ENCODE measurements at places on chromosomes 4 and X. TPM values are rescaled to one million over a fixed set of nuclear protein-coding genes. Genes with fewer than 3 reads are reported as not detected.

DNA sequence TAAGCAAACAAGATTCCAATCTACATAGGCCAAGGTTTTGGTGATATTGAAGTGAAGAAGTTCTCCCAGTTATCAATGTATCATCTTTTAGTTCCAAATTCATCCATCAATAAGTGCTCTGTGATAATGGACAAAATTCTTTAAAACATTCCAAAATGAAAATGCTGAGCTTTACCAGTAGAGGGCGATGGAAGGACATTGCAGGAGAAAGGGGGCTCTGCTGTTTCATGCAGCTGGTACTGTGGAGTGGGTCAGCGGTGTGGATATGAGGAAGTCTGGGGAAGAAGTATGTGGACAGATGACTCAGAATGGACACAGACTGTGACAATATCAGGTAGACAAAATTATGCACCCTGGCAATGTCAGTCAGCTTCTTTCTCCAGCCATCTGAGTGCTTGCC, 46.6 kb upstream of the HS6ST2 start:
- H3K4me3 ChIP-seq = no peak overlapping the region
- no peaks in the 10 kb centered on the region for H3K36me3 ChIP-seq
- H3K27me3 ChIP-seq = no peaks in the 10 kb centered on the region
- no peak for DNase-seq
- no peak overlapping the region for H3K27ac ChIP-seq
- H3K4me1 ChIP-seq = no peaks in the 10 kb centered on the region

The CASP3 gene
- polyA plus RNA-seq = 51.1 TPM

The TMSB15C gene
- 1.5 TPM for polyA plus RNA-seq

- peak overlapping the region; percentile 28 for H3K27ac ChIP-seq
- no peak overlapping the region for H3K4me3 ChIP-seq
- peaks cover 32% of the 10 kb centered on the region for H3K4me1 ChIP-seq
- no peak for DNase-seq
- no peaks in the 10 kb centered on the region for H3K36me3 ChIP-seq
Observed at GRCh38 chr4:158811216-158811540, 42.4 kb downstream of the FNIP2 start.

DNA sequence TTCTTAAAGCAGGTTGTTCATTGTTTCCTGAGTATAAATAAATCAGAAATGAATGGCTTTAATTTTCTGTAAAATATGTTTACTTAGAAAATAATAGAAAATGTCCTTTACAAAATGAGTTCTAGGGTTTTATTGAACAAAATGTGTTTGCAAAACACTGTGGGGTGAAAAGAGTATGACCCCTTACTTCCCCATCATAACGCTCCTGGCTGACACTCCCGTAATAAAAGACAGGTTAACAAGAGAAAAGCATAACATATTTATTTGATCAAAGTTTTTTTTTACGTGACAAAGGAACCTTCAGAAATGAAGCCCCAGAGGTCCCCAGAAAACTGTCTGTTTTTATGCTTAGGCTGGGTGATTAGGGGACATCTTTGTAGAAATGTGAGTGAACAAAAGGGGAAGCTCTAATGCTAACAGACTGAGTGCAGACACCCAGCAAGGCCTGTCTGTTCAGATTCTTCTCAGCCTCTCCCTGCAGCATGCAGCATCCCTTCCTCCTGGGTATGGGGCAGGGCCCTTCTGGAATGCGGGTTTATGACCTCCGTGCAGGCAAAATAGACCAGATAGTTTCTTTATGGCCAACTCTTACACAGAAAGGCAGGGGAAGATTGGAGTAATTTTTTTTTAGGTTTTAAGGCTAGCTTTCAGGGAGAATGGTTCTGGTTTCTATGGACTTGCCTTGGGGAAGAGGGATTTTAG, 26.1 kb downstream of the ZFP42 start:
- H3K36me3 ChIP-seq = no peaks in the 10 kb centered on the region
- H3K27me3 ChIP-seq = no peaks in the 10 kb centered on the region
- no peaks in the 10 kb centered on the region for H3K4me1 ChIP-seq
- H3K27ac ChIP-seq = no peak overlapping the region
- no peak overlapping the region for H3K4me3 ChIP-seq
- no peak for DNase-seq

The FGA gene
- polyA plus RNA-seq = not detected

DNA sequence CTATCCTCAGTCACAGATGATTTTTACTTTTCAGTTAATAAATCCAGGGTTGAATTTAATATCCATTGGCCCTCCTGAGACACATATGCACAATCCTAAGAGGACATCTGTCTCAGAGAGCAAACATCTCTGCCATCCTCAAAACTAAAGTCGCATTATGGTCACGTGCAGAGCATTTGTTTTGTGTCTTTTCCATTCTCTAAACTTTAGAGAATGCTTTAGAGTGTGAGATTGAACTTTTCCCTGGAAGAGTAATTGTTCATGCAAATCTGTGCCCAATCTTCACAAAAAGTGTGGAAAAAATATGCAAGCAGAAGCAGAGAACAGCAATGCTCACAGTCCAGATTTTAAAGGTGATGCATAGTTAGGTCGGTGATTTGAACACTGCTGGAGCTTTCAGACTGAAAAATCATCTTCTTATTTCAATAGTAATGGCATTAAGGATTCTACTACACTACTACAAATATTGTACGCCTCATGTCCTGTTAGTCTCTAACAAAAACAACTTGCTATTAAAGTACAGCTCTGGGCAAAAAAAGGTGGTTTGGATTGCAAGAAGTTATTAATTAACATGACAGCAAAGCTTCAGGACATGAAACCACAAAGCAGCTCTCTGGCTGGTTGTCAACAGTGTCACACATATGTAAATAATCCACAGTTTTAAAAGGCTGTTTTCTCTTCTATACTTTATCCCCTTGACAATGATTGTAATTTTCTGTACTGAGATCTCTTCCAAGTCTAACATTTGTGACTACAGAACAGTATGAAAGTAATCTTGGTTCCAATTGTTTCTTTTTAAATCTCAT, 19.9 kb downstream of the DCHS2 start:
- H3K36me3 ChIP-seq = no peaks in the 10 kb centered on the region
- peaks cover 6% of the 10 kb centered on the region for H3K4me1 ChIP-seq
- no peak for DNase-seq
- no peak overlapping the region for H3K4me3 ChIP-seq
- H3K27ac ChIP-seq = no peak overlapping the region
- no peaks in the 10 kb centered on the region for H3K27me3 ChIP-seq

DNA sequence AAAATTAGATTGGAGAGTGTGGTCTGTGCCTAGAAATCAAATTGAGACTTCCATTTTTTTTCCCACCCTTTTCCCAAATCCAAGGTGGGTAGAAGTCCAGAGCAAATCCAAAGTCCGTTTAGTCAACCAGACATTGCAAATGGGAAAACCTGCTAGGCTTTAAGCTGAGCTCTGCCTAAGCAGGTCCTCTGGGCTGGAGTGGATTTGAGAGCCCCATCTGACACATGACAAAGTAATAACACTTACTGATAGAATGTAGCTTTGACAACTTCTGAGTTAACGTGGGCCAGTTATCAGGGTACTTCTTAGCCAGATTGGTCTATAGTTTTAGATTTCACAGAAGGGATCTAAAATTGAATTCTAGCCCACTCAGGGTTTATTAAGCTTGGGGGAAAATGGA, 242.3 kb downstream of the GALNTL6 start:
- DNase-seq = no peak
- H3K27me3 ChIP-seq = no peaks in the 10 kb centered on the region
- no peak overlapping the region for H3K27ac ChIP-seq
- no peaks in the 10 kb centered on the region for H3K4me1 ChIP-seq

DNA sequence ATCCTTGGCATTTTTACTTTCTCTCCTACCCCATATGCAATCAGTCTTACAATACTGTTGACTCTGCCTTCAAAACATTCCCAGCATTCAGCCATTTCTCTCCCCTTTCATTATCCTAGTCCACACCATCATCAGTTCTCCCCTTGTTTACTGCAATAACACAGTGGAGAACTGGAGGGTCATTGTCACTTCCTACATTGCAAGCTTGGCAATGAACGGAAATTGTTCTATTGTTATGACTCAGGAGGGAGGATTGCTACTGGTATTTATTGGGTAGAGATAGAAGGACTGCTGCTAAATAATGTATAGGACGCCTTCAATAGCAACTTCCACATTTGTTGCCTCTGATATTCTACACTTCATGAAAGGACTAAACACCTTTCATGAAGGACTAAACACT, 231.8 kb downstream of the BANK1 start:
- H3K27me3 ChIP-seq = no peaks in the 10 kb centered on the region
- no peak overlapping the region for H3K4me3 ChIP-seq
- H3K36me3 ChIP-seq = no peaks in the 10 kb centered on the region
- H3K4me1 ChIP-seq = no peaks in the 10 kb centered on the region
- H3K27ac ChIP-seq = no peak overlapping the region

GRCh38 chr4:3135155-3136011, 60.9 kb downstream of the HTT start:
- no peak for DNase-seq
- H3K4me1 ChIP-seq = no peaks in the 10 kb centered on the region
- no peak overlapping the region for H3K4me3 ChIP-seq
- H3K27ac ChIP-seq = no peak overlapping the region
- peaks cover 40% of the 10 kb centered on the region for H3K36me3 ChIP-seq

DNA sequence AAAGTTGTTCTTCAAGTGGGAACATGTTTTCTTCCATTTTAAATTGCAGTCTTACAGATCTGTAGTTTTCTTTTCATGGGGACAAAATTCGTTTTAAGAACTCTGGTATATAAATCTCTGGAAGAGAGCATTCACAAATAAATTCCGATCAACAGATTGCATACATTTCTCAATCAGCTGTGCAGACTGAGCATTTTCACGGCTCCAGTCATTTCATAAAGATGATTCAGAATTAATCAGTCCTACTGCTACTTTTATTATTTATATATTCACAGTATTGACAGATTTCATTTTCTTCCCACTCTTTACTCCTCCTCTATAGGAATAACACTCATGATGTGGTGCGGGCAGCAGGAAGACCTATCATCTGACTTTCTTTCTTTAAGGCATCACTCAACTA, 534.9 kb upstream of the FTHL17 start:
- no peak overlapping the region for H3K4me3 ChIP-seq
- H3K4me1 ChIP-seq = peaks cover 19% of the 10 kb centered on the region
- DNase-seq = no peak
- H3K27me3 ChIP-seq = no peaks in the 10 kb centered on the region

- H3K4me3 ChIP-seq = peak overlapping the region; percentile 98
- H3K4me1 ChIP-seq = peaks cover 7% of the 10 kb centered on the region
- no peaks in the 10 kb centered on the region for H3K27me3 ChIP-seq
Observed at GRCh38 chr4:128810331-128810870, 901 bp downstream of the JADE1 start.

DNA sequence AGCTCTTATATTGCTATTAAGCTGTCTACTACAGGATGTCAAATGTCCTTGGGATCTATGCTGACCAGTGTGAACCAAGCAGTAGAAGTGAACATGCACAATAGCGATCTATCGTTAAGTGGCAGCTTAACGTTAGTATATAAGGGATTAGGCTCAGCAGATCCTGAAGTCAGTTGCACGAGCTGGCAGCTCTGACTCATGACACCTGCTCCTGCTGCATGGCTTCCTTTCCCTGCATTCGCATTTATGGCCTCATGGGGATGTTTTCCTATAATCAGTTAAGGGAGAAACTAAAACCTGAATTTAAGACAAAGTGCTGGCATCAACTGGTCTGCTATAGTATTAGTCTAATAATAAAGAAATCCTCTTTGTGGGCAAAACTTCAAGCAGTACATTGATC, 12.7 kb upstream of the MCUB start:
- peaks cover 4% of the 10 kb centered on the region for H3K36me3 ChIP-seq
- H3K27ac ChIP-seq = no peak overlapping the region
- peaks cover 15% of the 10 kb centered on the region for H3K4me1 ChIP-seq

The RTL5 gene
- polyA plus RNA-seq = 0.17 TPM

DNA sequence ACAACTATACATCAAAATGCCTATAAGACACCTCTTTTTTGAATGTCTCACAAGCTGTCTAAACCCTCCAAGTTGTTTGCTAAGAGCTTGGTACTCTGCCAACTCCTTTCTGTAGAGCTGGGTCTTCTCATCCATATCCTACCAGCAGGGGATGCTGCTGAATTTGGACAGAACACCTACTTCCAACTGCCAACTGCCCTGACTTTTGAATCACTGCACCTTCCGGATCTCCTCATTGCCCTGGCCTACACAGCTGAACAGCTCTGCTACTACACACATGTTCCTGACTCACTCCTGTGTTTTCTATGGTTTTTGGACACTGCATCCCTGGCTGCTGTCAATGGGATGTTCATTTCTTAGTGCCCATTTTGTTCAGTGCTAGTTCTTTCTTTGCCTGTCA, 18.7 kb downstream of the FAM184B start:
- no peak overlapping the region for H3K4me3 ChIP-seq
- H3K4me1 ChIP-seq = no peaks in the 10 kb centered on the region
- H3K27ac ChIP-seq = no peak overlapping the region
- no peak for DNase-seq
- no peaks in the 10 kb centered on the region for H3K27me3 ChIP-seq

GRCh38 chr4:28167411-28167810, 1306.8 kb downstream of the STIM2 start:
- H3K27ac ChIP-seq = no peak overlapping the region
- H3K27me3 ChIP-seq = no peaks in the 10 kb centered on the region
- peak; percentile 17 for DNase-seq
- H3K36me3 ChIP-seq = no peaks in the 10 kb centered on the region
- no peaks in the 10 kb centered on the region for H3K4me1 ChIP-seq
- H3K4me3 ChIP-seq = no peak overlapping the region

DNA sequence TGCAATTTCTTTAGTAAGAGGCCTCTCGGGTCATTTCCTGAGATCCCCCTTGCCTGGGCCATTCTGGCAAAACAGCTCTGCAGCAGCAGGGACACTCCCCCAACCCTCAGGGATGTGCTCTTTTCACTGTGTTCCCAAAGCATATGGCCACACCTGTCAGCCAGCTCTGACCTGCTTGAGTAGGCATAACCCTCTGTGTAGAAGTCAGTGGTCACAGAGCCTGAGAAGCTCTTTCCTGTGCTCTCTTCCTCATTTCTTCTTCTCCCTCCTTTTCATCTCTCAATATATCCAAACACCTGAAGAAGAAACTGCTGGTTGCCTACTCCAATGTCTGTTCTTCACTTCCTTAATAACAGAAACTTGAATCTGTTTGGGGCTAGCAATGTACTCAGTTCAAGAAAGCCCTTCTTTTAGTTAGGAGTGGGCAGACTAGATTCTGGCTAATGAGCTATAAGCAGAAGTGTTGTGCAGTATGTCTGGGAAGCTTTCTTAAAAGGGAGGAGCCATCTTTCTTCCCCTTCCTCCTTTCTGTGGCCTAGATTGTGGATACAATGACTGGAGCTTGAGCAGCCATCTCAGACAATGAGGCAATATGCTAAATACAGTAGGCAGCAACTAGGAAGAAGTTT, 73.3 kb downstream of the PRPS1 start:
- H3K27ac ChIP-seq = no peak overlapping the region
- no peaks in the 10 kb centered on the region for H3K36me3 ChIP-seq
- DNase-seq = no peak
- peaks cover 4% of the 10 kb centered on the region for H3K27me3 ChIP-seq
- peaks cover 11% of the 10 kb centered on the region for H3K4me1 ChIP-seq
- H3K4me3 ChIP-seq = no peak overlapping the region
